ENCODE measurements at places on chromosomes 16 and 17.

DNA sequence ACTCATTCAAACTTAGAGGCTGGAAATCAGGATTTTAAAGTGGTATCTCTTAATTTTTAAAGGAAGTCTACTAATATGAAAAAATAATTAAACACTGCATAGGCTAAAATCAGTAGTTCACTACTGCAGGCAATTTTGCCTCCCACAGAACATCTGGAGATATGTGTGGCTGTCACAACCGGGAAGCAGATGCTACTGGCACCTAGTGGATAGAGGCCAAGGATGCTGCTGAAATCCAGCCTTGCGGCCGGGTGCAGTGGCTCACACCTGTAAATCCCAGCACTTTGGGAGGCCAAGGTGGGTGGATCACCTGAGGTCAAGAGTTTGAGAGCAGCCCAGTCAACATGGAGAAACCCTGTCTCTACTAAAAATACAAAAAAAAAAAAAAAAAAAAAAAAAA lies 473.9 kb downstream of the XYLT1 start:
- no peak for DNase-seq

DNA sequence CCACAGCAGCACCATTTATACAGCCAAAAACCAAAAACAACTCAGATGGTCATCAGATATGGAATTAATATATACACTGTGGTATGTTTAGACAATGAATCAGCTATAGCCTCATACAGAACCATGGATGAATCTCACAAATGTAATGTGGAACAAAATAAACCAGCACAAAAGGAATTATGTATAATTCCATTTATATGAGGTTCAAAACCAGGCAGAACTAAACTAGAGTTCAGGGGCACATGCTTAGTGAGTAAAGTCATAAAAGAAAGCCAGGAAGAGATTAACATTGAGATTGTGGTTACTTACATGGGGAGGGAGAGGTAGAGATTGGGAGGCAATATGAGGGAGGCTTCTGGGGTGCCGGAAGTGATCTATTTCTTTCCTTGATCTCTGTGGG lies 231.1 kb downstream of the COPRS start:
- DNase-seq, result no peak

GRCh38 chr16:9647981-9648701 lies 534.1 kb downstream of the GRIN2A start:
- peak; percentile 76 for DNase-seq

DNA sequence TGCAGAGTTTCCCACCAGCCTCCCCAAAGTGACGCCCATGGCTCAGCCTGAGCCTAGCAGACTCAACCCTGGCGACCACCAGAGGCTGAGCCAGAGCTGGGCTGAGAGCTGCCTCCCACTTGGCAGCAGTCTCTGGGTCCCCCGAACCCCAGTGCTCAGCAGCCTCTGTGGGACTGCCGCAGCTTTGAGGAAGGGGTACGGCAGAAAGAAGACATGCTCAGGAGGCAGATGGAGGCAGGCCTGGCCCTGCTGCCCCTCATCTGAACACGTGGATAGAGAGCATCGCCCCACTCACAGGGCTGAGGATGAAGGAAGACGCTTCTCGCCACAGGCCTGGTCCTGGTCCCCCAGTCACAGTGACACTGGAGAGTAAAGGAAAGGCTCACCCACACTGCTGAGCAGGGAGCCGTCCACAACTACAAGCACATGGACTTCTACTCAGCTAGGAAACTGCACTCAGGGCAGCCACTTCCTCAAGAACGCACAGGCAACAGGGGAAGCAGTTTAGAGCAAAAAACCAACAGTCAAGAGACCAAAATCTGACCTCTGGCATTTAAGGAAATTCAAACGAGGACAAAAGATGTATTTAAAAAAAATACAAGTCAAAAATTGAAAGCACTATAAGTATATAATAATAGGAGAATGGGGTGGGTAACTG lies 45.2 kb upstream of the GSG1L start:
- no peak for DNase-seq

GRCh38 chr17:72467841-72468653 lies 347.2 kb downstream of the SOX9 start:
- no peak for DNase-seq

GRCh38 chr16:88705076-88705684 lies 1.0 kb downstream of the RNF166 start:
- no peak for DNase-seq

- no peak for DNase-seq
These were observed 590 bp downstream of the ITGAX start for GRCh38 chr16:31355431-31356100.

- DNase-seq, result no peak
These were observed 14.2 kb downstream of the SNX20 start for GRCh38 chr16:50666658-50667496.
